Naive thymus-derived CD8-positive, alpha-beta T cell (primary cell): ENCODE measurements at places on chromosomes 1 and 21. TPM values are rescaled to one million over a fixed set of nuclear protein-coding genes. Genes with fewer than 3 reads are reported as not detected.
A peak's percentile ranks its signal among the peaks of the same experiment; 100 is the strongest.

GRCh38 chr21:39111931-39112550, 71.2 kb downstream of the PSMG1 start:
- H3K4me3 ChIP-seq, result no peak overlapping the region
- no peak for DNase-seq

DNA sequence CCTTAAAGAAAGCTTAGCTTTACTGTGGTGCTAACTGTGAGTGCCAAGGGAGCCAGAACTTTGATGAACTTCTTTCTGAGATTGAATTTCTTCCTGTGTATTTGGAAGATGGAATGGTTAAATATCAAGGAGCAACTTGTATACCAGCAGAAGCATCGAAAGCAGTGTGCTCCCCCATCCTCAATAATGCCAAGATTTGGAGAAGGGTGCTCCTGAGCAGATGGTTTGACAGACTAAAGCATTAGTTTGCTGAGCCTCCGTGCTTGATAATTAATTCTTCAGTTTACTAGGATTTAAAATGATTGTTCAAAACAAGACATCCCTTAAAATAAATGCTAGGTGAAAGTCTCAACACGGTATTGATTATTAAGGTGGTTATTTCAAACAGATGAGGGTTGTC, 42.4 kb upstream of the AKT3 start:
- H3K27me3 ChIP-seq, result peaks cover 13% of the 10 kb centered on the region
- no peak overlapping the region for H3K27ac ChIP-seq
- no peak for DNase-seq

Gene RNU1-4
- polyA plus RNA-seq, result not detected

DNA sequence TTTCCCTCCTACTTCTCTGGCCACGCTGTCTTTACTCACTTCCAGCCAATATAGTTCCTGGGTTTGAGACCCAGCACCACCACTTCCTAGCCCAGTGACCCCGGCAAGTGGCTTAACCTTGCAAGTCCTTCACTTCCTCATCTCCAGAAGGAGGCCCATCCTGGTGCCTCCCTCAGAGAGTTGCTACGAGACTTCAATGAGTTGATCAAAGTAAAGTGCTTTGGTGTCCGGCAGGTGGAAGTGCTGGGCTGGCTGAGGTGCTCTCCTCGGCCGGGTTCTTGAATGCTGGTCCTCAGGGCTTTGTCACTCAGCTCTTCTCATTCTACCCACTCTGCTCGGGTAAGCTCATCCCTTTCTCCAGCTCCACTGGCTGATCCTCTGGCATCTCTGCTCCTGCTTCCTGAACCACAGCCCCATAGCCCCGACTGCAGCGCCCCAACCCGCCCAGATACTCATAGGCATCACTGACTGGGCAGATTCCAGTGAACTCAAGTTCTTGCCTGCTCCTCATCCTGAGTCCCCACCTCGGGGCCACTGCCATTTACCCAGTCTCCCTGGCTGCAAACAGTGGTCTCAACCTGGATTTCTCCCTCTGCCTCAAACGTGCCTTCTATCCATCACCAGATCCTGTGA, 75.8 kb upstream of the WNT4 start:
- no peak for DNase-seq
- no peaks in the 10 kb centered on the region for H3K36me3 ChIP-seq
- H3K27ac ChIP-seq, result no peak overlapping the region
- H3K4me1 ChIP-seq, result peaks cover 5% of the 10 kb centered on the region

DNA sequence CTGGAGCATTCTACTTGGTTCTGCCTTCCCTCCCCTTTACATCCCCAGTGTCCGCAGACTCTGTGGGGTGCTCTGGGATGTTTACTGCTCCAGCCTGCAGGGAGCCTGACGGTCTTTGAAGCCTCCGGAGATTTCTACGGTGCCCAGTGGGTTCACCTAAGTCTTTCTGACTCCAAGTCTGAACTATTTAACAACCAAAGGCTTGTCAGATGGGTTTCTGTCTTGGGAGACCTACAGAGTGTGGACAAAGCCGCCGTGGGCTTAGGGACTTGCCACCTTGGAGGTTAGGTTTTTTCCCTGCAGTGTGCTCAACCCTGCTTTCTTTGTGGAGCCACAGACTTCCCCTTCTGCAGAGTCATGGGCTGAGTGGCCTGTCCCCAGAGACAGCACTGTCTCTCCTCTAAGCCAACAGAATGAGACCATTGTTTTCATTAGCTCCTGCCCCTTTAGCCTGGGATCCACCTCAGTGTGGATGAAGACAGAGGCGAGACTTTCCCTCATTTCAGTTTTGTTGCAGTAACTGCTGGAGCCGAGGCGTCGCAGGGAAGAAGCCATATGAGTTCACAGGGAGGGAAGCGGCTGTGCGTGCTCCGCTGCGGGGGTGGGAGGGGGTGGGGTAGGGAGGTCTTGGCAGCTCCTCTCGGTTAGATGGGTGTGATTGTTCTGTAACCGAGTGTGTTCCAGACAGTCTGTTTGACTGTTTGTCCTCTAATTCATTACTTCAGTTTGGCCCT, 120.7 kb downstream of the CNIH3 start:
- H3K4me3 ChIP-seq, result no peak overlapping the region
- no peak for DNase-seq
- H3K27ac ChIP-seq, result no peak overlapping the region
- H3K4me1 ChIP-seq, result peaks cover 15% of the 10 kb centered on the region

- H3K36me3 ChIP-seq, result peaks cover 26% of the 10 kb centered on the region
- no peaks in the 10 kb centered on the region for H3K27me3 ChIP-seq
- H3K4me3 ChIP-seq, result no peak overlapping the region
- no peak overlapping the region for H3K27ac ChIP-seq
- no peak for DNase-seq
These were observed 404.9 kb downstream of the LTN1 start for GRCh38 chr21:28587748-28588147.

Gene GJA8
- not detected for polyA plus RNA-seq

DNA sequence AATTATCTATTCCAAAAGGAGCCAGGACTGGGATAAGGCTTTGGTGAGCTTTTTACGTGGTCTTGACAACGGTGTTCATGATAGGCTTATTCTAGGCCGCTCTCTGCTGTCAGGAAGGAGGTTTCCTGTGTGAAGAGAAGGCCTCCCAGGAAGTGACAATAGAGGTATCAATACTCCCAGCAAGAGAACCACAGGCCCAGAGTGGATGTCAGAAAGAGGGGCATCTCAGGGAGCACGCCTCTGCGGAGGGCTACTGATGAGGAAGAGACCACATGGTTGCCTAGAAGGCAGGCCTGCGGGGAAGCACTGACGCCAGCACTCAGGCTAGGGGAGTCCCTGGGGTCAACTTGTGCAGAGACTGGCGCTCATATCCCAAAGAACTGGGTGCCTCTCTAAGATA, 60.4 kb downstream of the ITPKB start:
- H3K27me3 ChIP-seq, result no peaks in the 10 kb centered on the region
- no peak for DNase-seq
- peaks cover 68% of the 10 kb centered on the region for H3K4me1 ChIP-seq
- H3K27ac ChIP-seq, result peak overlapping the region; percentile 100
- H3K4me3 ChIP-seq, result peak overlapping the region; percentile 91
- peaks cover 30% of the 10 kb centered on the region for H3K36me3 ChIP-seq

DNA sequence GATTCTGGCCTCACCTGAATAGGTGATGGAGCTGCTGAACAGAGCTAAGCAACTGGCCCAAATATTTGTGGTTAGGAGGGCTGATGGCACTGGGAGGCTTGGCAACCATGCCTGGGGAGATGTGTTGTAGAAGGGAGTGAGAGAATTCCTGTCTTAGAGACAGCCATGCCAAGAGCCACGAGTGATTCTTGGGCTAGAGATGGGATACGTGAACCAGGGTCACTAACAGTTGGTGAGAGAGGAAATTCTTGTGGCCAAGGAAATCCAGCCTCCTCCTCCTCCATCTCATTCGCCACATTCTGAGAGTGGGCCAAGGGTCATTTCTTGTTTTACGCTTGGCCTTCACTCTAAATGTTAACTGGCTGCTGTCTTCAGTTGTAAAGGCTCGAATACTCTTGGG, 46.3 kb downstream of the NGF start:
- no peak for DNase-seq
- no peaks in the 10 kb centered on the region for H3K36me3 ChIP-seq

- peaks cover 15% of the 10 kb centered on the region for H3K36me3 ChIP-seq
- no peak for DNase-seq
- H3K4me1 ChIP-seq, result peaks cover 11% of the 10 kb centered on the region
- peaks cover 21% of the 10 kb centered on the region for H3K27me3 ChIP-seq
- peak overlapping the region; percentile 20 for H3K27ac ChIP-seq
- peak overlapping the region; percentile 38 for H3K4me3 ChIP-seq
These were observed 2.6 kb upstream of the KCNQ4 start for GRCh38 chr1:40780678-40781607.

DNA sequence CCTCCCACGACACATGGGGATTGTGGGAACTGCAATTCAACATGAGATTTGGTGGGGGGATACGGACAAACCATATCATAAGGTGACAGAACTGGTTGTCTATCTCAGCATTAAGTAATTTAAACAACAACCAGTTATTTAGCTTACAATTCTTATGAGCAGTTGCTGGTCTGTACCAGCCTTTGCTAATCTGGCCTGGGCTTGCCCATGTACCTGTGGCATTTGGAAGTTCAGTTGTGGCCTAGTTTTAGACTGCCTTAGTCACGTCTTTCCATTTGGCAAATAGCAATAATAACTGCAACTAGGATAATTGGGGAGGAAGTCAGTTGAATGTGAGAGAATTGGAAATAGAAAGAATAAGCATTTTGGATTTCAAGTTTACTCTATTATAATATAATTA, 441.8 kb upstream of the CXADR start:
- no peaks in the 10 kb centered on the region for H3K4me1 ChIP-seq
- no peaks in the 10 kb centered on the region for H3K27me3 ChIP-seq
- H3K27ac ChIP-seq, result no peak overlapping the region
- H3K36me3 ChIP-seq, result no peaks in the 10 kb centered on the region
- no peak for DNase-seq

- H3K27ac ChIP-seq, result no peak overlapping the region
- no peaks in the 10 kb centered on the region for H3K4me1 ChIP-seq
- no peak overlapping the region for H3K4me3 ChIP-seq
- H3K36me3 ChIP-seq, result no peaks in the 10 kb centered on the region
These were observed 10.0 kb upstream of the GJB3 start for GRCh38 chr1:34770891-34771504.

DNA sequence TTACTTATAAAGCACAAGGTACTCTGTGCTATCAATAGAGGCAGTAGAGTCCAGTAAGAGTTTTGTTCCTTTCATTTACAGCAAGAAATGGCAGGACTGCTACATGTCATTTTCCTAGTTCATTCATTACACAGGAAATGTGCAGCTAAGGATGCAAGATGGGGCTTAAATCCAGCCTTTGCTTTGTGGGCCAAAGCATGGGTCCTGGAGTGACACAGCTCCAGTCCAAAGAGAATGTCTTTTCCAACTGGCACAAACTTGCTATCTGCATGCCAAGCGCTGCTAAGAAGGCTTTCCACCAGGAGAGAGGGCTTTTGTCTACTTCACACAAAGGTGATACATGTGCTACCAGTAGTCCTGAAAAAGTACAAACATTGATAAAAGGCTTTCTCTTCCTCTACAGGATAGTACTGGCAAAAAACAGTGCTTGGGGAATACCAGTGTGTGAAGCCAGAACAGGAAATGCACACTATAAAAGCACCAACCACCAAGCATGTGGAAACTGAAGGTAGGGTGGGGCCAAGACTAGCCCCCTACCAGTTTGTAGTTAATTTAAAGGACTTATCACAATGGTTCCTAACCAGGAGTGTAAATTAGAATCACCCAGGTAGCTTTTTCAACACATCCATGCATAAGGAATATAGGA, 68.7 kb downstream of the ARID4B start:
- H3K27me3 ChIP-seq, result no peaks in the 10 kb centered on the region
- H3K4me1 ChIP-seq, result peaks cover 83% of the 10 kb centered on the region
- peak overlapping the region; percentile 65 for H3K27ac ChIP-seq
- peaks cover 32% of the 10 kb centered on the region for H3K36me3 ChIP-seq
- DNase-seq, result no peak

Gene AGL
- polyA plus RNA-seq, result 9.8 TPM

DNA sequence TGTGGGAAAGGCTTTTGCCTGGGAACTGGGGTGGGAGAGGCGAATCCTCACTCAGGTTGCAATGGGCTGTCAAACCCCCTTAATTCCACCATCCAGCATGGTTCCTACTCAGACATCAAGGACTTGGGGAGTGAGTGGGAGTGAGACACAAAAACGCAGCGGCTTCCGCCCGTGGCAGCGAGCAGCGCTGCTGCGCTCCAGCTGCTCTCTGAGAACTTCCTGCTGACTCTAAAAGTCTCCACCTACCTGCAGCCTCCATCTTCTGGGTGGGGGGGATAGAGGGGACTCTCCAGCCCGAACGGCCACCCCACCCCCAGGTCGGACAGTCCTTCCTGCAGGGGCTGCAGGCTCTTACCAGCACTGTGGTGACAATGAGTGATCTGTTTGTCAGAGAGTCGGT, 184.4 kb downstream of the GRIK3 start:
- no peak for DNase-seq
- peaks cover 17% of the 10 kb centered on the region for H3K27me3 ChIP-seq
- no peaks in the 10 kb centered on the region for H3K4me1 ChIP-seq
- no peak overlapping the region for H3K4me3 ChIP-seq

Gene S100A9
- polyA plus RNA-seq, result 18.7 TPM

Gene ARMH1
- polyA plus RNA-seq, result 46.2 TPM

- H3K27ac ChIP-seq, result no peak overlapping the region
- DNase-seq, result no peak
- peaks cover 16% of the 10 kb centered on the region for H3K27me3 ChIP-seq
- no peaks in the 10 kb centered on the region for H3K36me3 ChIP-seq
- no peaks in the 10 kb centered on the region for H3K4me1 ChIP-seq
- no peak overlapping the region for H3K4me3 ChIP-seq
These were observed 139.7 kb downstream of the TSEN15 start for GRCh38 chr1:184191181-184191621.

- DNase-seq, result no peak
- H3K4me3 ChIP-seq, result no peak overlapping the region
- no peaks in the 10 kb centered on the region for H3K36me3 ChIP-seq
- no peaks in the 10 kb centered on the region for H3K4me1 ChIP-seq
These were observed 6.7 kb upstream of the SEC16B start for GRCh38 chr1:177976596-177976995.

DNA sequence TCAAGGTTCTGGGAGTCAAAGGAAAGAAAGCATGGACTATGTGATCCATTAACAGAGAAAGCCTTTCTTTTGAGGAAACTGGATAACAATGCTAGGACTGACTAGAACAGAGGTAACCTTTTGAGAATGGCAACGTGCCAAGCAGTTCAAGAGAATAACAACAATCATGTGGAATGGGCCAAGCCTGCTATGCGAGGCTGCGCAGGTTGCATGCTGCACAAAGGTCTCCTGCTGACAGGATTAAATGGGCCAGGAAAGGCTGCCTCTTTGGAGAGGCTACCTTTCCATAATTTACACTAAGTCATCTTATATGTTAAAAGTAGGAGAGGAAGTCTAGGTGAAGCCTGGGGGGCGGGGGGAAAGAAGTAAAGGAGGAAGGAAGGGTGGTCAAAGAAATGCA, 5.8 kb downstream of the PCNX2 start:
- peaks cover 8% of the 10 kb centered on the region for H3K4me1 ChIP-seq
- H3K36me3 ChIP-seq, result peaks cover 24% of the 10 kb centered on the region
- no peak for DNase-seq
- no peak overlapping the region for H3K4me3 ChIP-seq

Gene PLPPR5
- polyA plus RNA-seq, result not detected

Gene TDRD5
- polyA plus RNA-seq, result not detected

Gene LACTBL1
- polyA plus RNA-seq, result not detected

Gene AMIGO1
- 17.8 TPM for polyA plus RNA-seq
